Subcutaneous preadipocyte (primary cell): ENCODE measurements at places on chromosomes 5 and 9. TPM values are rescaled to one million over a fixed set of nuclear protein-coding genes. Genes with fewer than 3 reads are reported as not detected.

The IGIP gene
- 3.7 TPM in 2 replicates for total RNA-seq

The HRH2 gene
- total RNA-seq: not detected in 2 replicates

The TPM2 gene
- 338 and 431 TPM in 2 replicates for total RNA-seq

The SGCD gene
- 1.6 and 5.5 TPM in 2 replicates for total RNA-seq

The SMIM33 gene
- total RNA-seq: not detected in 2 replicates

The ECM2 gene
- 2.0 and 3.3 TPM in 2 replicates for total RNA-seq

The ADCY2 gene
- under 0.01 TPM in 1 of 2 replicates, not detected in the other for total RNA-seq

The PCDH12 gene
- total RNA-seq: 1.2 and 1.5 TPM in 2 replicates

The IFNK gene
- not detected in 2 replicates for total RNA-seq

The TLE1 gene
- total RNA-seq: 9.8 and 20.2 TPM in 2 replicates

The PCDHB2 gene
- 0.59 and 1.5 TPM in 2 replicates for total RNA-seq

The GLRA1 gene
- total RNA-seq: not detected in 2 replicates

The ACSL6 gene
- not detected in 2 replicates for total RNA-seq

The IFNA21 gene
- not detected in 2 replicates for total RNA-seq

The CD74 gene
- total RNA-seq: 0.37 and 0.98 TPM in 2 replicates

The LRRC70 gene
- total RNA-seq: 0.98 and 1.5 TPM in 2 replicates
